Fibroblast of skin of scalp (primary cell): ENCODE measurements at places on chromosomes 2 and 18.
A peak's percentile ranks its signal among the peaks of the same experiment; 100 is the strongest.

GRCh38 chr2:225932811-225933413 lies 533.4 kb downstream of the NYAP2 start:
- no peak for DNase-seq

DNA sequence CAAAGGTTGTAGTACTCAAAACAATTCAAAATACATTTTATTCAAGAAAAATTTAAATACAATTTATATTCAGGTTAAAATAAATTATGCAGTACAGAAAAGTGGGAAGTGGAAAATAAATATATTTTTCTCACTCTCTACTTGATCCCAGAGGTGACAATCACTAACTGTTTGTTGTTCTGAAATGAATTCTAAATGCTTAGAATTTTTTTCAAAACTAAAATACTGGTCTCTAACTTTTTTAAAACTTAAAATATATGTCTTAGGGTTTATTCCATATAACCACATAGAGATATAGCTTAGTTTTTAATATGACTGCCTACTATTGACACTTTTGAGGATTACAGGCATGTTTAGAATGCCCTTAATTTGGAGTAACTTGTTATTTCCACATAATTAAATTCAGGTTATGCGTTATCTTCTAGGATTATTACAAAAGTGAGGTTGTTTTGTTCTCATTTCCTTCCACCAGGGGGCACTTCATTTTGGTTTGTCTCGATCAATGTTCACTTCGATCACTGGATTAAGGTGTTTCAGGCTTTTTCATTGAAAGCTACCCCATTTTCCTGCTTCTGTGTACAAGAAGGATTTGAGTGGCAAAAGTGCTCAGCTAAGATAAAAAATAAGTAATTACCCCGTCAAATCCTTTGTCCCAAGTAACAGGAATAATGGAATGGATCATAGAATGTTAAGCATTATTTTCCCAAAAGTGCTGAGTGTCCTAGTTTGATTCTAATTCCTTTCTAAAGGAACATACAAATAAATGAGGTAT lies 27.1 kb upstream of the TFPI start:
- DNase-seq = peak; percentile 45

- DNase-seq = no peak
Measured at GRCh38 chr2:160715428-160715827, 221.8 kb upstream of the RBMS1 start.

- DNase-seq = no peak
Measured at GRCh38 chr2:85237849-85238565, 89.8 kb downstream of the TGOLN2 start.

DNA sequence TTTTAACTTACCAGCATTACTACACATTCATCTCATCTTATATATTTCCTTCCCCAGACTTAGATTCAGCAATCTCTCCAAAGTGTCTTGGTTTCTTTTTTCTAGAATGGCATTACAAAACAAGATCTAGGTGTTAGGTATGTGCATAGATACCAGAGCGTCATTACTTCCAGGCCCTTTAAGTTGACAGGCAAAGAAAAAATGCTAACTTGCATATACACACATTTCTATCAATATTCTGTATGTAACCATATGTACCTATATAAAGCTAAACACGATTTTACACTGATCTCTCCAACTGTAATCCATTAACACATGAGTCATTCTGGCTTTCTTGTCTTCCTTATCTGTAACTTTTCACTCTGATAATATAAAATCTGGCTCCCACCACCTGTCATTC lies 503.8 kb upstream of the NRXN1 start:
- DNase-seq = no peak

DNA sequence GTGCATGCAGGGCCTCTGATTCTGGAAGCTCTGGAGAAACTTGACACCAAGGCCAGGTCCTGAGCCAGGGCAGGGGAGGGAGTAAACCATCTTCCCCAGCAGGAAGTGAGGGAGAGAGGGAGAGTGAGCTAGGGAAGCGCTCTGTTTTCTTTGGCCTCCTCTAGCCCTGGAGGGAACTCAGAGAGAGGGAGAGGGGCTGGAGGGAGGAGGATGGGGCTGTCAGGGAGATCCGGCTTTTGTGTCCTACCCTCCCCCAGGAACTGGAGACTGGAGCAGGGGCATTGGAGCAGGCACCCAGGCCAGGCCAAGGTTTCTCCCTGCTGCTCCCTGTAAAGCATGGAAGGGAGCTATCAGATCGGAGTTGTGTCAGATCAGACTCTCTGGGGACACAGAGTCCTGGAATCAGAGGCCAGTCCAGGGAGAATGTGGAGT lies 22.7 kb upstream of the PKDCC start:
- DNase-seq = peak; percentile 81

DNA sequence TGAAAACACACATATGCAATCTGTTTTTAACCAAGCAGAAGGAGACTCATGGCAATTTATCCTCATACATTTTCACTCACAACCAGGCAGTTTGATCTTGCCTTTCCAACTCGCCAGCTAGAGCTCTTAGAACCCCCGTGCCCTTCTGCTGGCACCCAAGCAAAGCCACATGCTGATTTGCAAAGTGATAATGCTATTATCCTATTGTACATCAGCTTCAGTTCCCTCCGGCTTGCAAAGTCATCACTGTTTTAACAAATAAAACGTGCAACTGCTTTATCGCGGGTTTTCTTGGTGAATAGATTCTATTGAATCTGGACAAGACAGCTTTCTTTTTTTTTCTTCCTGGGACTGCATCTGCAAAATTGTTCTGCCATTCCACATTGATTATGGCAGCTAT lies 314.6 kb downstream of the LNPK start:
- no peak for DNase-seq
